Activated T-helper 1 cell treated with Interleukin-2 at 50 U/mL for 16 hours (primary cell): ENCODE measurements at places on chromosomes 13 and 19.

DNA sequence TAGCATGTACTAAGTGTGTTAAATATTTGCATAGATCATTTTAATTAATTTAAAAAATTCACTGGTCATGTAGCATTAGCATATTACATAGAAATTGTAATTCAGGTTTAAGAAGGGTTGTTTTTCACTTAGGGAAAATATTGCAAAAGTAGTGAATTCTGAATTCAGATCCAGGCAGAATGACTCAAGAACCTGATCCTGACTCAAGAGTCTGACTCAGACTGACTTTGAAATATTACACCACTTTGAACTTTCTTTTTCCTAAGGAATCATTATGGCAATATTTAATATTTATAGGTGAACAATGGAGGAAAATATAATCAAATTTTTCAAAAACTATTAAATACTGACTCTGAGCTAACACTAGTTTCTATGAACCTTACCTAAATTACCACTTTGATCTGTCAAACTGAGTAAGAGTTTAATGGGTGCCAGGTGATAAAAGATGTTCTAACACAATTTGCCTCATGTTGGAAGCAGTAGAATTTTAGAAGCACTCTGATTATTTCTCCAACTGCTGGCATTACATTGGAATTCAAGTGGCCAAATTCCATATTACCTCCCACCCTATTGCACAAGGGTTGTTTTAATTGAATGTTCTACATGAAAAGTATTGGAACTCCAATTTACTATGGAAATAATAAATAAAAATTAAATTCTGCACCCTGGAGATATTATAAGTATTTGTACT is 261.6 kb downstream of the SLITRK1 start:
- no peak for DNase-seq

DNA sequence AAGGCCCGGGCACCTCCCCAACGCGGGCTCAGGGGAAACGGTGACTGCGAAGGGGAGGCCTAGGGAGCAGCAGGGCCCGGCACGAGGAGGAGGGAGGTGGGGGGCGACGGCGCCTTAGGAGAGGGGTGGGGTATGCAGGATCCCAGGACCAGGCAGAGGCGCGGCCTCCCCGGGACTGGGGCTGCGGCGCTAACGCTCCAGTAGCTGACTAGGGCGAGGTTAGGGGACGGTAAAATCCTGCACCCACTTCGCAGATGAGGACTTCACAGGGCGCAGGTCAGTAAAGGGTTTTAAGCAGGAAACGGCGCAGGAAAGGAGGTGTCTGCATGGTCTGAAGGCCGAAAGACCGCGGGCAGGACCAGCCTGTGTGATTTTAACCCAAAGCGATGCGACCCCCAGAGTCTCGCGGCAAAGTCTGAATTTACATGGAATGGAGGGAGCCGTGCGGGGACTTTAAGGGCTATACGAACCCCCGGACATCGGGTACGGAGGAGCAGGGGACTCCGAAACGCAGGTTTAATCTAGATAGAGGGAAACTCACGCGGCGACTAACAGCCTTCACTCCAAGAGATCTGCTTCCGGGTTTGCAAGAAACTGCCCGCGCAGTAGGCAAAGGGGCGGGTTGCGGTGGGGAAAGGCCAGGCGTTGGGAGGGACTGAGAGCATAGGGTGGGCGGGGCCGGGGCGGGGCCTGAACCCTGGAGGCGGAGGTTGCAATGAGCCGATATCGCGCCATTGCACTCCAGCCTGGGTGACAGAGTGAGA is at the start of gene ZNF665:
ZNF665 (minus strand) TSS at position 588 of the 764 bp plus-strand sequence. CDS start 10,460 bp downstream, outside the sequence.
- peak; percentile 55 for DNase-seq

GRCh38 chr19:44912854-44913253 is 1.6 kb upstream of the APOC1 start:
- DNase-seq = no peak

DNA sequence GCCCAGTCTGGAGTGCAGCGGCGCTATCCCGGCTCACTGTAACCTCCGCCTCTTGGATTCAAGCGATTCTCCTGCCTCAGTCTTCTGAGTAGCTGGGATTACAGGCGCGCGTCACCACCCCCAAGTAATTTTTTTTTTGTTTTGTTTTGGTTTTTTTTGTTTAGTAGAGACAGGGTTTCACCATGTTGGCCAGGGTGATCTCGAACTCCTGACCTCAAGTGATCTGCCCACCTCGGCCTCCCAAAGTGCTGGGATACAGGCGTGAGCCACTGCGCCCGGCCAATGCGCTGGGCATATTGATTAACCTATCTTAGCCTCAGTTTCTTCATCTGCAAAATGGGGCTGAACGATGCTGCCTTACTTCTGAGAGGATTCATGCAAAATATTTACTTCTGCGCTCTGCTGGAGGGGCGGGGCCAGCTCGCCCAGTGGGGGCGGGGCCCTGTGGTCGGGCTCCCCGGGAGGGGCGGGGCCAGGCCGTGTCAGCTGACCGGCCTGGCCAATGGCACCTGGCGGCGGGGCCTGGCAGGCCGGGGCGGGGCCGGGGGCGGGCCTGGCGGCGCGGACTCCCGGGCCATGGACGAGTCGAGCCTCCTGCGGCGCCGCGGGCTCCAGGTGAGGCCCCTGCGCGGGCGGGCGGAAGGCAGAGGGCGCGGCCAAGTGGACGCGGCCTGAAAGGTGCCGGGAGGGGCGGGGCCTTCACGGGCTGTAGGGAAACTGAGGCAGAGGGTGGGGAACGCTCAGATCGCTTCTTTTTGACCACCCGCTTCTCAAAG is at the start of gene MAST3:
MAST3 (plus strand) TSS at position 562 of the 776 bp plus-strand sequence; CDS start at position 577, 15 bp downstream.
- DNase-seq = peak; percentile 92

- no peak for DNase-seq
Measured at GRCh38 chr13:48715977-48716376, 62.2 kb downstream of the CYSLTR2 start.

- no peak for DNase-seq
Measured at GRCh38 chr19:51750400-51751094, 1.1 kb downstream of the FPR1 start.

DNA sequence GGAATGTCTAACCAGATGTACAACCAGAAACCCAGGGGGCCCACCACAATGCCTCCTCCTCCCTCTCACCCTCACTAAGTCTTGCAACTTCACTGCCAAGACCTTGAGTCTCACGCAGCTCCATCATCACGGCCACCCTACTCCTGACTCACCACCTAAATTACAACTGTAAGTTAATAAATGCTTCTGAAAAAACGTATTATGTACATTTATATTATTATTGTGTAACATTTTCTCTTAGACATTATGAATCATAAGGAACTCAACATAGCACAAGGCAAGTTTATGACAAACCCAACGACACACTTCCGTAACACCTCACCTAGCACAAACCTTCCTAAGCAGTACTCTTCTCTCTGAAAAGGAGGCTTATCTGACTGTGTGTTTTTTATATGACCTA is 20.7 kb downstream of the MIPEP start:
- DNase-seq = no peak

GRCh38 chr13:112465251-112466131 is 89.3 kb downstream of the SPACA7 start:
- no peak for DNase-seq

GRCh38 chr19:3293560-3293959 is 69.1 kb downstream of the CELF5 start:
- DNase-seq = no peak

DNA sequence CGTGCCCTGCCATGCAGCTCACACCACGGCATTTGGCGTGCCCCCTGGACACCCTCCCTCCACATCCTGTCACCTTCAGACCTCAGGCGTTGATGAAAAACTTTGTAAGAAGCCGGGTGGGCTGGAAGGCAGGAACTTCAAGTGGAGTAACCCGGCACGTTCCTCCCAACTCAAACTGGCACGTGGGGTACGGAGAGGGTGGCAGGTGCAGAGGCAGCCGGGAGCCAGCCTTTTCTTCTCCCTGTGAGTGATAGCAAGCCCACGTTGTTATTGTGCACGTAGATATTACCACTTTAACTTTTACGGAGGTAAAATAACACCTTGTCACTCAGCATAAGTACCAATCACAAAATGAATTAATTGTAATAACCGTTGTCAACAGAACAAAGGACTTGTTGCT is 198.0 kb downstream of the ZNF536 start:
- DNase-seq = no peak

DNA sequence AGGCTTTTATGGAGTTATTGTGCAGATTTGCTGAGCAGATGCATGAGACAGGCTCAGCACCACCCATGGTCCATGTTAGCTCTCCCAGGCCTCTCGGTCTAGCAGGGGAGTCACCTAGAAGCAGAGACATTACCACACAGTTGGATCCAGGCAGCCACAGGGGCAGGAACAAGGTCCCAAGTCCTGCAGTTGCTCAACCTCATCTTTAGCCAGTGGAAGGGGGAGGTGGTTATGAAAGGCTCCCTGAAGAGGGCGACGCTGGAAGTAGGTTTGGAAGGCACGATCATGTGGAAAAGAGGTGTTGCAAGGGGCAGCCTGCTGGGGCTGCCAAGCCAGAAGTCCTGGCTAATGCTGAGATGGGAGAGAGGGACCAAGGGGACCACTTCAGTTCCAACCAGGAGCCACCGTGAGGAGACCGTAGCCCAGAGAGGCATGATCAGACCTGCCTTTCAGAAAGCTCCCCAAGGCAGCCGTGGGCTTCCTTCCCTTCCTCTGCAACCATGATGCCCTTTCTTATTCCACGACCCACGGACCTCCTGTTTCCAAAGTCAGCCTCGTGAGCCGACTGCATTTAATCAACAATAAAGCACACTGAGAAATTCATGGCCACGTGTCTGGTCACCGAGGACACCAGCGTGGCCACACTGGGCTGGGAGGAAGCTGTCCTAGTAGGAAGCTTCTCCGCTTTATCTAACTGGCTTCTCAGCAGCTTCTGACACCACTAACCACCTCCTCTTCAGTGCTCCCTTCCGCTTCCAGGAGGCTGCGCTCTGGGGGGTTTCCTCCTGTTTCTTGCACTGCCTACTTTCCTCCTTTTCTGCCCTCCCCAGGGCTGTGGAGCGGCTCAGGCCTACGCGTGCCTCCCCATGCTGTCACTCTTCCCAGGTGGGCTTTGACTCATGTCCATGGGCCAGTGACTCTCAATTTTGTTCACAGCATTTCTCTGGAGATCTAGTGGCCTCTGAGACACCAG is 2.6 kb downstream of the AP1M1 start:
- DNase-seq = no peak

DNA sequence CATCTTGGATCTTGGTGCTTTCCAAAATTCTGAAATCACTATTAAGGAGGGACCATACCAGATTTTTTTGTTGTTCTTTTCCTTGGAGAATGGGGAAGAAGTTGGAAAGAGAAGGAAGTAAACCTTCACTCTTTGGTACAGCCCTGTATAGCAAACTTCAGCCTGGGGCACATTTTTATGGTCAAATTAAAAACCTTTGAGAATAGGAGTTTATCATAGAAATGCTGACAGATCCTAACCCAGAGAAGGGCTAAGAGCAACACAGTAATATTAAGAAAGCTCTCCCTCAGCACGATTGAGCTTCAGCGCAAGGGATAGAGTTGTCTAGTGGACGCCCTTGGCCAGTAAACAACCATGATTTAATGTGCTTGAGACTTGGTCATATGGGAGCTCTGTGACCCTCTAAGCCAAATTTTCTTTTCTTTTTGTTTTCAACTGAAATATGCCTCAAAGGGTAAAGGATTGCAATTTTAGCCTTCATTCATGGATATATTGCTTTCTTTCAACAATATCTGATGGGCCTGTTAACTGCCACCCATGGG is 294.3 kb upstream of the MAB21L1 start:
- no peak for DNase-seq
